EL (cell line): ENCODE measurements at places on chromosomes 1 and 21.

- no peak for DNase-seq
These were observed 91.5 kb downstream of the TIAM1 start for GRCh38 chr21:31252611-31253010.

- DNase-seq = no peak
These were observed 6.7 kb upstream of the TXLNA start for GRCh38 chr1:32172621-32173245.

GRCh38 chr1:17881761-17882160 lies 126.6 kb downstream of the ACTL8 start:
- DNase-seq = no peak

DNA sequence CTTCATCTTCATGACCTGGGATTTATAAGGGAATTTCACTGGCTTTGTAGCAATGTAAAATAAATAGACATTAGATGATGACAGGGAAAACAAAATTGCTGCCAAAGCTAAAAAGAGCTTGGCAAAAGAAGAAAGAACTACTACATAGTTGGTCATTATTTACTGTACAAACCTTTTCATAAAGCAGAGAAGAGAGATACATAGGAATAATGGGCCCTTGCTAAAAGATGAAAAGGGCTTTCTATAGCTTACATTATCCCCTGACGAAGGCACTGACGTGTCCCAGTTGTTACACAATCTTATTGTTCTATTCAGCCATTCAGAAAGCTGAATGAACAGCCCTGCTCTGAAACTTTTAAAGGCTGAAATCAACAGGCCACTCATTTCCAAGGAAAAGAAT lies 57.1 kb downstream of the ZC3H11B start:
- DNase-seq = peak; percentile 32

DNA sequence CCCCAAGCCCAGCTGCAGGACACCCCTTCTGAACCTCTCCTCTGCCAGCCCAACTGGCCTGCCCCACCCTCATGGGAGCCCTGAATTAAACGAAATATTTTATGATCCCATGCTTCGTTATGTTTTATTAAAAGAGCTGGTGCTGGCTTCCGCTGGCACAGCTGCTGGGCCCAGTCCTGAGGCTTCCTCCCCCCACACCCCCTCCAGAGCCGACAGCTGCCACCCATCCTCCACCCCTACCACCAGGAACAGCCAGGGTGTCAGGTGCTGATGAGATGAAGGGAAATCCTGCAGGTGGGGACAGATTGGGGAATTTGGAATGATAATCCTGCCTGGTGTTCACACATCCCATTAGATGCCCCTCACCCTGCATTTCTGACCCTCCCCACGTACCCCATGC lies 19.0 kb downstream of the IGSF21 start:
- DNase-seq = no peak
